NCI-H2107 (cell line): ENCODE measurements at places on chromosomes 13 and 19.

GRCh38 chr19:35612224-35612558 lies 344 bp upstream of the HAUS5 start:
- DNase-seq, result no peak

DNA sequence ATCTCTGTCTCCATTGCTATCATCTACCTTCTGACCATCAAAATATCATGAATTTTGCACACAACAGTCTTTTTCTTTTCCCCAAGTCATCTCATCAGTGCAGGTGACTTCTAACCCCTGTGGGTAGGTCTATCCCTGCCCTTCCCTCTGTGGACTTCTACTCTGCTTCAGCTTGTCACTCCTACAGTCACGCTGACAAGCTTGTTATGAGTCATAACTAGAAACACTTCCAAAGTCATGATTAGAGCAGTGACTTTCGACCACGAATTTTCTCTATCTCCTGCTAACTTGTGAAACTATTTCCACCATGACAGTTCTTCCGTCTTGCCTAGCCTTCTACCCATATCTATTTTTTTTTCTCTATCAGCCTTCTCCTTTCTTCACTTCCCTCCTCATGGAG lies 343.7 kb upstream of the ARGLU1 start:
- no peak for DNase-seq

GRCh38 chr19:51702825-51703574 lies 9.9 kb downstream of the SPACA6 start:
- no peak for DNase-seq

GRCh38 chr13:71067165-71067815 lies 799.7 kb downstream of the DACH1 start:
- DNase-seq, result no peak

DNA sequence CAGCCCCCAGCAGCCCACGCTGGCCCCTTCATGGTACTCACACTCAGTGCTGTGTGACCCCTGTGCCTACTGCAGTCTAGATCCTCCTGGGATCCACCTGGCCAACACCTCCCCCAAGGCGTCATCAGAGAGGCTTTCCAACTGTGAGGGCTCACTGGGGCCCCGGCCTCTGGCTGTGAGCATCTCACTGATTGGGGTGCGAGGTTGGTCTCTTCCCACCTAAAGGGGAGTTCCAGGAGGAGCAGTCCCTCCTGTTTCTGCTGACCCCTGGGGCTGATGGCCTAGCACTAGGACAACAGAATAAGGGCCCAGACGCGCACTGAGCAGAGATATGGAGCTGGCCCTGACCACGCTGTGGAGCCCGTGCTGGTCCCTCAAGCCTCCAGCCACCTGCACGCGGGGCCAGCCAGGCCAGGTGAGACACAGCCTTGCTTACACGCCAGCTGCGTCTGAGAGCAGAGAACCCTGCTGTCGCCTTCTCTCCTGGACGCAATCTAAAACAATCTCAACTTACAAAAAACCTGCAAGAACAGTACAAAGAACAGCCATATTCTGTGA lies 32.2 kb downstream of the ELL start:
- no peak for DNase-seq
